Stimulated activated CD8-positive, alpha-beta memory T cell treated with anti-CD3 and anti-CD28 coated beads, Interleukin-7, amount 100 ng/mL, for 24 hours (primary cell): ENCODE measurements at places on chromosomes 16 and 17.
A peak's percentile ranks its signal among the peaks of the same experiment; 100 is the strongest.

GRCh38 chr17:73582359-73582758, 61.9 kb downstream of the SDK2 start:
- no peak for DNase-seq

- no peak for DNase-seq
These were observed 19.7 kb downstream of the SLC7A6 start for GRCh38 chr16:68283801-68284598.

DNA sequence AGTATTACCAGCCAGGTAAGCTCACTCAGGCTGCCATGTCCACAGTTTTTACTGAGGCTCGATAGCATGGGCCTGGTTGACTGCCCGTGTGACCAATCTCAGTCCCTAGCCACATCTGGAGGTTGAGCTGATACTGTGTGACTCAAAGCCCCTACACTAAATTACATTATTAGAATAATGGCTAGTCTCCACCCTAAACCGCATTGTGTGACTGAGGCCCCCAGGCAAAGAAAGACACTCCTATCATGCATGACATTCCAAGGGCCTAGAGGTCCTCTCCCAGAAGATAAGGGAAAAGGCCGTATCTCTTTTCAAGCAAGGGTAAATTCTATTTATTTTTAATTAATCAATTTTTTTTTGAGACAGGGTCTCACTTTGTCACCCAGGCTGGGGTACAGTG, 505.3 kb downstream of the HAPSTR1 start:
- no peak for DNase-seq

DNA sequence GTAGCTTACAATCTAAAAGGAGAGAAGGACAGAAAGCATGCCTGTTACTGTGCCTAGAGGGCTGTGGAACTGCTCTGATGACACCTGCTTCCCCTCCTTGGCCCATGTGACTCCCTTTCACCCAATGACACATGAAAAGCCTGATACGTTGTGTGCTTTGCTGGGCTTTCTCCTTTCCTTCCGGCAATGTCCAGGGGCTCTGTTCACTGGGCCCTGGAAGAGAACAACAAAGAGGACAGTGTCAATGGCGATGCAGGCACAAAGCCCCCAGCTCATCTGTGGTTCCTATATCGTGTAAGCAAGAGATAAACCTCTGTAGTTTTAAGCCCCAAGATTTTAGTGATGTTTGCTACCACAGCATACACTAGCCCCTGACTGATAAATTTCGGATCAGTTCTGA, 306.1 kb downstream of the ABCC12 start:
- no peak for DNase-seq

GRCh38 chr16:63289834-63290460, 1253.7 kb upstream of the CDH8 start:
- DNase-seq = no peak

- DNase-seq = no peak
These were observed 621.0 kb downstream of the WWOX start for GRCh38 chr16:78720416-78720815.

GRCh38 chr16:12767897-12768296, 35.8 kb downstream of the CPPED1 start:
- no peak for DNase-seq

- DNase-seq = no peak
These were observed 93.3 kb upstream of the NLRP1 start for GRCh38 chr17:5677620-5678019.

DNA sequence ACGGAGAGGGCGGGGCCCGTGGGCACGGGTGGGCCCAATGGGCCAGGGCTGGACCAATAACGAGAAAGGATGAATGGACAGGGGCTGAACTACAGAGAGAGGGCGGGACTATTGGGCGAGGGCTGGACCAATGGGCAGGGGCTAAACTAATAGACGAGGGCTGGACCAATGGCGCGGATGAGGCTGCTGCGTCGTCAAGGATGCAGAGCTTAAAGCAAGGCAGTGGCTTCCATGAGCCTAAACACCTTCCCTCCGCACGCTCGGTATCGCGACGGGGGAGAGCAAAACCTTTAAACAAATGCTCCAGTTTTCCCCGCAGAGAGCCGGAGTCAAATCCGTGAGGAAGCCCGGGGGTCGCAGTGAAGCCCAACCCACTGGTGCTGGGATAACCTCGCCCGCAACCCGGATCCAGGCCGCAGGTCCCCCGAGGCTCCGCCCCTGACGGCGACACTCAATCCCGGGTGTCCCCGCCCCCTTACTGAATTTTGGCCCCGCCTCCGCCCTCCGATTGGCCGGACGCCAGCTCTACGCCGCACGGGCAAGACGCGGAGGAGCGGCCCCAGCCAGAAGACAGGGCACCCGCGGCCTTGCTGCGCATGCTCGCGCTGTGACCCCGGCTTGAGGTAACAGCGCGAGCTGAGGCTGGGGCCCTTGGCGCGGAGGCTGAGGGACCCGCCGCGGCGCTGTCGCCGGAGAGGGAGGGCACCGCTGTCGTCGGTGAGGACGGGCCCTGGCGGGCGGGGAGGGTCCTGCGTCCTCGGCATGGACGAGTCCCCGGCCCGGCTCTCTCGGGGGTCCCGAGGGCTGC, at the start of gene FLYWCH2:
TSS of gene FLYWCH2 (plus strand) at position 566 of the 808 bp plus-strand sequence. CDS start 13,235 bp downstream, outside the sequence.
- peak; percentile 99 for DNase-seq

DNA sequence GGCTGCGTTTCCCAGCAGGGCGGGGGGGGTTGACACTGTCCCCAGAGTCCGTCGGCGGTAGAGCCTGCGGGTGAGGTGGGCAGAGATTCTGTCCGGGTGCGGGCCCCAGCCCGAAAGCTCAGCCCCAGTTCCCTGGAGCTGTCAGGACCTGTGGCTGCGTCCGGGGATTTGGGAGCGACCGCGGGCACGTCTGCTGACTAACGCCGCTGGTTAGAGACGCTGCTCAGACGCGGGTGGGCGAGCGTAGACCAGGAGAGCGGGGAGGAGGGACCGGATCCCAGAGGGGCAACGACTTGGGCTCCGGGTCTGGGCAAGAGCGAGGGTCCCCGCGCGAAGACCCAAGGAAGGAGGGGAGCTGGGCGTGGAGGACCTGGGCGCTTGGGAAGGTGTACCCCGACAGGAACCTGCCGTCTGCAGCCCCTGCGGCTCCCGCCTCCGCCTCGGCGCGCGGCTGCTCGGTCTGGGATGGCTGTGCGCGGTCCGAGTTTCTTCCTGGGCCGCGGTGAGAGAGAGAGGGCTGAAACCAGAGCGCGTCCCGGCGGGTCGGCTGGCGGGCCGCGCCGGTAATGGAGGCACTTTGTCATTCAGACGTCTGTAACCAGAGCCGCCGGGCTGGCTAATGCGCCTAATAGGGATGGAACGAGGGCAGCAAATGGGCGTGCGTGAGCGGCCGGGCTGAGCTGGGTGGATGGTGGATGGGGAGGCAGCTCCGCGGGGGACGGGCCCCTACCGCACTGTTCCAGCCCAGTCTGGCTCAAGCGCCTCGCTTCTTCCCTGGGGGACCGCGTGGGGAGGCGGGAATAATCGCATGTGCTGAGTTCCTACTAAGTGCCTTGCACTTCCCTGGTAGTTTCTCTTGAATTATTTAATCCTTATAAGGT, 2.3 kb downstream of the NGFR start:
- no peak for DNase-seq
